ENCODE measurements at places on chromosomes 5 and 9.
A peak's percentile ranks its signal among the peaks of the same experiment; 100 is the strongest.

GRCh38 chr5:74370168-74370567 lies 270.4 kb downstream of the ENC1 start:
- DNase-seq, result no peak

GRCh38 chr9:27683181-27683580 lies 109.9 kb upstream of the C9orf72 start:
- no peak for DNase-seq

DNA sequence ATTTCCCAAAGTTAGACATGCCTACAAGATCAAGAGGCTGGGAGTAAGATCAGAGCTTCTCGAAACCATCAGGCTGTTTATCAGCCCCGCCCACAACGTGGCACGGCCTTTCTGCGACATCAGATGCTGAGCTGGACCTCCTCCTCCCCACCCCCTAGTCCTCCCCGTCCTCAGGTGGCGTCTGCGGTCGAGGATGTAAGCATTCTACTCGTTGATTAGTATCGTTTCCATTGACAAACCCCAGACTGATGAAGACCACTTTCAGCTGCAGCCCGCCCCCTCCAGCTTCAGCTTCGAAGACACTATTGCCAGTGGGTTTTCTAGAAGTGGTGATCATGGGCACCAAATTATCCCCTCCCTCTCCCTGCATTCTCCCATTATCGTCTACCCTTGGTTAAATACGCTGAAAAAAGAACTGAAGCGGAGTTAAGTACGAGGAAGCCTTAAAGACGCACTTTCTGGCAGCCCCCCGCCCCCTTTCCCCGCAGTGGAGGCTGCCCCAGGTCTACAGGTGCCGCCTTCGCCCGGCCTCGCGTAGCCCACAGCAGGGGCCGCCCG lies 1.1 kb downstream of the PPIC start:
- peak; percentile 83 for DNase-seq

- peak; percentile 69 for DNase-seq
These were observed 40.4 kb downstream of the LIX1 start for GRCh38 chr5:97102010-97102470.

GRCh38 chr9:95788521-95788991 lies 86.9 kb upstream of the ERCC6L2 start:
- DNase-seq, result no peak

GRCh38 chr5:158769696-158770095 lies 330.0 kb downstream of the EBF1 start:
- DNase-seq, result no peak

- DNase-seq, result no peak
These were observed 494.2 kb downstream of the ZNF608 start for GRCh38 chr5:124252191-124252638.

- DNase-seq, result peak; percentile 14
These were observed 160.0 kb downstream of the RMI1 start for GRCh38 chr9:84140535-84141101.

DNA sequence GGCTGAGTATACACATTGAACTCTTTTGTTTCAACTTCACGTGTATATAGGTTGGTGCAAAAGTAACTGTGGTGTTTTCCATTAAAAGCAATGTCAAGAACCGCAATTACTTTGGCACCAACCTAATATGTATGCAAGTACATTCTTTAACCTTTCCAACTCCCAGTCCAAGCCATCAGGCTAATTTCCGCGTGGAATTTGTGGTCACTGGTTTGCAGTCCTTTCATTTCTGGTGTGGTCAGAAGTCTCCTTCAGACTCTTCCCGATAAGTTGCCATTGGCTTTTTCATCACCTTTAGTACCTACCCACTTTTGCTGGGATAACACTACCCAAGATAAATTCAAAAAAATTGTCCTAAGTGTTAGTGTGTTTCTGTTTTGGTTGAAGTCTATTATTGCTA lies 84.0 kb downstream of the RGS3 start:
- DNase-seq, result no peak

- DNase-seq, result no peak
These were observed 30.5 kb downstream of the USP20 start for GRCh38 chr9:129865668-129866320.

DNA sequence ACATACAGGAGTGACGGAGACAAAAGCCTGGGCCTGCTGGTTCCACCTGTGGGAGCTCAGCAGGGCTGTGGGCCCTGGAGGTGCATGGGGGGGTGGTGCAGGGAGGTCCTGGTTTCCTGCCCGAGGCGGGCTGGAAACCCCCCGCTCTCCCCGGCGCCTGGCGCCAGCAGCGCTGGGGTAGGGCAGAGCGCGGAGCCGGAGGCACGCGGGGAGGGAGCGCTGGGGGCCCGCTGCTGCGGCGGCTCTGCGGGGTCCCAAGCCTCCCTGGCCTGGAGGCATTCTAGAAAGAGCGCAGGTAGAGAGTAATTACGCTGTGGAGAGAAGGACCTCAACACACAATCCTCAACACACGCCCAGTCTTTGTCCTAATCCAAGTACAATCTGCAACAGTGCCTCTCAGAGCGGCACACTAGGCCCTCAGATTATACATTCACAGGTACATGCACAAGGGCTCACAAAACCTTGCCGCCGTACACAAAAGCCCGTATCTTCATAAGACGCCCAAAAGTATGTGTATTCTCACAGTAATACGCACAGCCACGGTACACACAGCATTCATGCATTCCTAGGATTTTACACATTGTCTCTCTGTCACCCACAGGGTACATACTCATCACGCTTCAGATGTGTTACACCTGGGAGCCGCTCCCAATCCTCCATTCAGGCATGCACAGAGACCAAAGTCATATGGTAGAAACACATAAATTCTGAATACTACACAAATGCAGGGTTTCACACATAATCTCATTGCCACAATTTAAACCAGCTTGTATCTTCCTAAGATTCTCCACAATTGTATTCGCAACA lies 2.1 kb upstream of the HAND1 start:
- peak; percentile 66 for DNase-seq

DNA sequence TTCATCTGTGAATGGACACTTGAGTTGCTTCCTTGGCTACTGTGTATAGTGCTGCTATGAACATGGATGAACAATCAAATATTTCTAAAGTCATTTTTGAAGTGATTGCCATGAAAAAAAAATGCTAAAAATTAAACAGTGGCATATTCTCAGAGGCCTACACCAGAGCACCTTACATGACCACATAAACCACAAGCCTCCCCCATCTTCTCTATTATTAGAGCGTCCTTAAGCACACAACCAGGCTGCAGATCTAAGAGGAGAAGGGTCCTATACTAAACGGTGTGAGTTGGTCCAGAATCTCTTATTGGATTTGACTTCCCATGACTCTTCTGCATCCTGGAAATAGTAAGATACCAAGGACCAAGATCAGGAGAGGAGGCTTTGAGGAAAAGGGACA lies 34.3 kb downstream of the PCA3 start:
- DNase-seq, result no peak

DNA sequence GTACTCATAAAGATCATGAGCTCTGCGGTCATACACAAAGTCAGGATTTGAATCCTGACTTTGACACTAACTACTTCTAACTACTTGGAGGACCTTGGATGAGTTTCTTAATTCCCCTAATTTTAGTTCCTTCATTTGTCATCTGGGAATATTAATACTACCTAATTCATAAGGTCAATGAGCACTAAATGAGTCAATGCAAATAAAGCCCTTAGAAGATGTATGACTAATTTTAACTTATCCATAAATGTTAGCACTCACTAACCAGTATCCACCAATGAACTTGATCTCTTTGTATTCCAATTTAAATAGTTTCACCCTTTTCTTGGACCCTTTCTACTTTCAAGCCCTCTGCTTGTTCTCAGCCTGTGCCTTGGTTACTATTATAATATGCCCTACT lies 1106.4 kb downstream of the CDH18 start:
- DNase-seq, result no peak

- no peak for DNase-seq
These were observed 86.6 kb downstream of the COL5A1 start for GRCh38 chr9:134728021-134728795.

DNA sequence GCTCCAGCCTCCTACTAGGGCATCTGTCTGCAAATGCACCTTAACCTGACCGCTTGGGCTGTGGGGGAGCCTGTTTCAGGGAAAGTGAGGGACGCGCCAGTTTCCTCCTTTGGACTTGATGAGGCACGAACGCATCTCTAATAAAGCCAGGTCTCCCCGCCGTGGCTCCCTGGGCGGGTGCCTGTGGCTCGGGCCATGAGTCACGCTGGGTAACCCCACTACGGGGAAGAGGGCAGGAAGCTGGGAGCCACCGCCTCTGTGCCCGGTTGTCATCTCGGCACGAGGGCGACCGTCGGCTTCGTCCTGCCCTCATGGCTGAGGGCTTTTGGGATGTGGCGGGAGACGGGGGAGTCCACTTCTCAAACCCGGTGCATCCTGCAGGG lies 12.1 kb downstream of the NOTCH1 start:
- DNase-seq, result no peak

DNA sequence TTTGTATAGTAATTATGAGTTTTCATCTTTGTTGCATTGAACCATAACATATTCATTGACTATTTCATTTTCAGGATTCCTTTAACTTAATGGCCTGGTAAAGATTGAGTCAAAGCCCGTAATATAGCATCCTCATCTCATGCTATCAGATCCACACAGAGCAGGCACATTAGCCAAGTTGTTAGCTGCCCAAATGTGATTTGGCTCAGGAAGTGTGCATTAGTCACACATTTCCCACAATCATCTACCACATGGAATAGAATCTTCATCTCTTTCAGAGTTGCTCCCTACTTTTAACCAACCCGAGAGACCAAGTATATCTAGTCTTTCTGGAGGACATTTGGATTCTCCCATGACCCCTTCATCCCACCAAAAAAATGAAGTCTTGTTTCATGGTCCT lies 481.0 kb upstream of the PTGER4 start:
- DNase-seq, result no peak

- no peak for DNase-seq
These were observed 6.1 kb downstream of the GPSM1 start for GRCh38 chr9:136333486-136333885.

DNA sequence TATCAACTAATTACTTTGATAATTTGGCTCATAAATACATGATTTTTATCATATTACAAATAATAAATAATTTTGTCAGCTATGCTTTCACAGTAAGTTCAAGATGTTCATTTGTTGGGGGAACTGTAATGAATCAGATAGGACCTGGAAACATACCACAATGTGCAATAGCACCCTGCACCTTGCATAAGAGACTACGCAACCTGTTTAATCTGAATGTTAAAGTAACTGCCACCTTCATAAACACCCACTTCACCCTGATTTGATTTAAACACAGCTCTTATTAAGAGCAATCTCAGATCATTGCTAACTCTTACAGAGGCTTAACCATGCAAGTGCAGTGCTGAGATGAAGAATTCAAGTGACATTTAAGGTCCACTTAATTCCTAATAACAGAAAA lies 69.1 kb upstream of the GABRA1 start:
- no peak for DNase-seq

GRCh38 chr5:103600086-103600485 lies 37.5 kb upstream of the NUDT12 start:
- DNase-seq, result no peak

DNA sequence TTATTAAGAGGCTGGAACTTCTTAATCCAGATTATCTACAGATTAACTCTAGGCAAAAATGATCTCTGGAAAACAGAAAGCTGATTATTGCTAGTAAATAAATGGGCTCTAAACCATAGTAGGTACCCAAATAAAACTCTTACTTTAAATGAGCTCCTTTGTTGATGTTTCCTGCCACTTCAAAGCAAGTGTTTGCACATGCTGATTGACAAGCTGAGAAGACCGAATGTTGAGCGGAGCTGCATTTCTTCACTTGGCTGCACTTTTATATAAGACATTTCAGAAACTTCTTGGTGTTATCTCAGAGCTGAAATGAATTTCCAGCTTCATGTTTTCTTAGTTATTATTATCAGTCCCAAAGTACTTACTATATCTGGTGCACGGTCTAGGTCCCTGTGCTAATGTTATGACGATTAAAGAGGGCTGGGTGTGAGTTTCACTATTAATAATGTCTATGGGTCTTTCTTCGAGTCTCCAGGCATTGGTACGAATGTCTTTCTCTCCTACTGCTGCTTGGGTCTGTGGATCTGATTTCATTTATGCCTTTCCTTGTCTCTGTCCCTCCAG lies 58.6 kb upstream of the CTXN3 start:
- DNase-seq, result no peak

GRCh38 chr9:78298046-78298765 lies 1.3 kb downstream of the PSAT1 start:
- DNase-seq, result peak; percentile 55

GRCh38 chr9:97990259-97990658 lies 7.1 kb downstream of the ANP32B start:
- DNase-seq, result peak; percentile 79

DNA sequence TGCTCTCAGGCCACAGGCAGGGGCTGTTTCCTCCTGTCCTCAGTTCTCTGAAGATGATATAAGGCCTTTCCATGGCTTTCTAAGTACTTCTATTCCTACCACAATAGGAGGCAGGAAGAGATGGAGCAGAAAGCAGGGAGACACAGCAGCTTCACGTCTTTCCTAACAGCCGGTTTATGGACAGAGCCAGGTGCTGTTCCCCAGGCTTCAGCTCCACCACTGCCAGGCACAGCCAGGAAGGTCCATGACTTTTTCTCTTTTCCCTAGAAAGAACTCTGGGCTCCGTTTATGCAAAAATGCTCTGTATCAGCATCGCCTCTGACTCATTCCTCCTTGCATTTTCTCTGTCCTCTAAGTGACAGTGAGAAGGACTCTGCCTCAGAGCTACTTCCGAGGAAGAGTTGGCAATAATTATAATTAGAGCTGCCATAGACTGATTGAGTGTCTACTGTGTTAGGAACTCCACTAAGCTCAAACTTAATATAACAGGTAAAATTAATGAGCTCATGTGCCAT lies 478.5 kb downstream of the RASEF start:
- DNase-seq, result peak; percentile 49

- no peak for DNase-seq
These were observed 16.5 kb upstream of the QRFP start for GRCh38 chr9:130912932-130913598.

- DNase-seq, result no peak
These were observed 8.2 kb downstream of the SLC22A4 start for GRCh38 chr5:132302413-132302812.

DNA sequence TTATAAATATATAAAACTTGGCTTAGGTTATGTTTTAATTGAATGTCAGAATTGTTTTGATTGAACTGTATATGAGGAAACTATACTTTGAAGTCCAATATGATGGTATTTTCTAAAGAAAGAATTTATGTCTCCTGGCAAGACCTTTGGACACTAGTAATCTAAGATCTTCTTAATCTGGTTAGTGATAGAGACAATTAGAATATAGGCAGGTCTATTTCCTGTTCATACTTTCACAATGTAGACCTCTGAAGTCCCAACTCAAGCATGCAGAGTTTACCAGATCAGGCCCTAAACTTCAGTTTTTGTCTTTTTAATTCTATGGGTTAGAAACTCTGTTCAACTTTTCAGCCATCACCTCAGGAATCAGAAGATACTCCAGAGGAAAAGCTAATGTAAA lies 6.9 kb upstream of the TMEM161B start:
- DNase-seq, result no peak
